T-cell (primary cell): ENCODE measurements at places on chromosomes 3 and 15. TPM values are rescaled to one million over a fixed set of nuclear protein-coding genes. Genes with fewer than 3 reads are reported as not detected.

- H3K4me1 ChIP-seq: no peaks in the 10 kb centered on the region
- H3K4me3 ChIP-seq: no peak overlapping the region
- no peak for DNase-seq
- H3K27me3 ChIP-seq: no peaks in the 10 kb centered on the region
Measured at GRCh38 chr3:160125258-160125657, 100.0 kb upstream of the C3orf80 start.

GRCh38 chr15:74060251-74060650 is 22.1 kb downstream of the GOLGA6A start:
- no peak for DNase-seq
- H3K4me1 ChIP-seq: peaks cover 7% of the 10 kb centered on the region
- H3K4me3 ChIP-seq: no peak overlapping the region
- H3K27me3 ChIP-seq: no peaks in the 10 kb centered on the region

GRCh38 chr3:138256022-138256421 is 68.9 kb downstream of the ARMC8 start:
- no peak for DNase-seq
- H3K27me3 ChIP-seq: no peaks in the 10 kb centered on the region
- peaks cover 2% of the 10 kb centered on the region for H3K36me3 ChIP-seq

DNA sequence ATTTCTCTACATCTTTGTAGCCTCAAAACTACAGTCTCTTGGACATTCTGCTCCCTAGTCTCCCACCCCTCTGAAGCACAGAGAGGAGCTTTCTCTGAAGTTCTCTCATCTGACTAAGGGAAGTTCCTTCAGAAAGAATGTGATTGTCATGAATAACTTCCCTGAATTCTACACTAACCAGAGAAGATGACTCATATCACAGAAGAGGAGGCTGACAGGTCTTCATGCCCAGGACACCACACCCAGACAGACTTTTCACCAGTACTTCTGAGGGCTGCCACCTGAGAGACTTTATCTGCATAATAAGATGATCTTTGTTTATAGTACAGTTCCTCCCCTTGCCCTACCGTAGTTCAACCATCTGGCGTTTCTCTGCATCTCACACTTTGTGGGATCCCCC is 52.8 kb downstream of the CDIN1 start:
- H3K27ac ChIP-seq: no peak overlapping the region
- no peaks in the 10 kb centered on the region for H3K4me1 ChIP-seq
- H3K4me3 ChIP-seq: no peak overlapping the region
- no peak for DNase-seq
- H3K27me3 ChIP-seq: no peaks in the 10 kb centered on the region
- no peaks in the 10 kb centered on the region for H3K36me3 ChIP-seq

GRCh38 chr15:73571346-73571745 is 61.8 kb downstream of the NPTN start:
- H3K4me3 ChIP-seq: no peak overlapping the region
- H3K4me1 ChIP-seq: no peaks in the 10 kb centered on the region
- DNase-seq: no peak
- H3K27ac ChIP-seq: no peak overlapping the region
- peaks cover 30% of the 10 kb centered on the region for H3K36me3 ChIP-seq
- H3K27me3 ChIP-seq: no peaks in the 10 kb centered on the region

- no peak overlapping the region for H3K27ac ChIP-seq
- DNase-seq: no peak
- H3K36me3 ChIP-seq: no peaks in the 10 kb centered on the region
- no peaks in the 10 kb centered on the region for H3K4me1 ChIP-seq
- H3K27me3 ChIP-seq: no peaks in the 10 kb centered on the region
Measured at GRCh38 chr15:93129702-93130488, 40.9 kb upstream of the RGMA start.

DNA sequence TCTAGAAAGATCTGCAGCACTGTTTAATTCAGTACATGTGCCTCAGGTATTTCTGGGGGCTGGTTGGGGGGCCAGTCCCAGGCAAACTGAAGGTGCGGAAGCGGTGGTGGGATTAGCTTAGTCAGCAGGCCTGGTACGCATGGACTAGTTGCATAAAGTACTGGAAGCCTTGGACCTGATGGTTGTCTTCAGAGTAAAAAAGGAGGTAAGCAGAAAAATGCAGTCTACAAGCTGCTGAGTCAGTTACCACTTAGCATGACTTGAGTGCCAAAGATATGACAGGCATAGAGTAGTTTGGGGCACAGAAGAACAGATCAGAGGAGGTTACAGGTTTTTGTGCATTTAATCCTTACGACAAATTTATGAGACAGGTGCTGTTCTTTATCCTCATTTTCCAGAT is 19.9 kb upstream of the GOLGA8J start:
- H3K27ac ChIP-seq: no peak overlapping the region
- H3K4me1 ChIP-seq: no peaks in the 10 kb centered on the region
- H3K4me3 ChIP-seq: no peak overlapping the region
- H3K27me3 ChIP-seq: no peaks in the 10 kb centered on the region
- no peaks in the 10 kb centered on the region for H3K36me3 ChIP-seq

- no peak overlapping the region for H3K27ac ChIP-seq
- no peaks in the 10 kb centered on the region for H3K36me3 ChIP-seq
- no peaks in the 10 kb centered on the region for H3K27me3 ChIP-seq
- no peak for DNase-seq
Measured at GRCh38 chr15:99124641-99125040, 19.8 kb downstream of the SYNM start.

The PODXL2 gene
- 2.0 TPM for total RNA-seq

DNA sequence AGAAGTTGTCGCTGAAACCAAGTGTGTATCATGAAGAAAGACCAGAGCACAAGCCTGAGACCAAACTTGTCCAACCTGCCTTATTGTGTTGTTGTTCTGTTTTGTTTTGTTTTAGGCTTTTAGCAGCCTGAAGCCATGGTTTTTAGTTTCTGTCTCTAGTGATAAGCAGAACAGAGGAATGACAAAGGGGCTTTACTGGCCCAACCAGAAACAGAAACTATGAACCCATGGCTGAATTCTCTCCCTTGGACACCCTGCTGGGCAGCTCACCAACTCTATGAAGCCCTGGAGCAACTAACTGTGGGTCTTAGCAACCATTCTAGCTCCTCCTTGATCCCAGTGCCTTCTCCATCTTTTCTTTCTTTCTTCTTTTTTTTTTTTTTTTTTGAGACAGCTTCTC is 30.3 kb downstream of the HCLS1 start:
- peaks cover 20% of the 10 kb centered on the region for H3K36me3 ChIP-seq
- H3K27me3 ChIP-seq: no peaks in the 10 kb centered on the region
- H3K4me3 ChIP-seq: no peak overlapping the region
- DNase-seq: no peak

The POTEB3 gene
- not detected for total RNA-seq

DNA sequence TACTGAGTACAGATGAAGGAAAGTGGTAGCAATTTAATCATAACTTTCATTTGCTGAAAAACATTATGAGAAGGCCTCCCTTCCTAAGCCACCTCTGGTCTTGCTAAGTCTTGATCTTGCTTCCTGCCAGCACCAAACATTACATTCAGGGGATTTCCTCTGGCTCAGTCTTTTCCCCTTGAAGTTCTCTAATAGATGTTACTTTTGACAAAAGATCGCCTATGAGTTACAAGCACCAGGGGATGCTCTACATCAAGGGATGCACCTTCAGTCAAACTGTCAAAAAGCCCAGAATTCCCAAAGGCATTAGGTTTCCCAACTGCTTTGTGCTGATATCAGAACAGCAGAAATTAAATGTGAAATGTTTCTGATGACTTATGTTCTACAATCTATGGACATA is 47.3 kb downstream of the AQP9 start:
- H3K4me3 ChIP-seq: no peak overlapping the region
- no peaks in the 10 kb centered on the region for H3K36me3 ChIP-seq
- H3K27me3 ChIP-seq: peaks cover 9% of the 10 kb centered on the region
- no peak overlapping the region for H3K27ac ChIP-seq
- DNase-seq: no peak
- peaks cover 3% of the 10 kb centered on the region for H3K4me1 ChIP-seq

The ACOX2 gene
- not detected for total RNA-seq

DNA sequence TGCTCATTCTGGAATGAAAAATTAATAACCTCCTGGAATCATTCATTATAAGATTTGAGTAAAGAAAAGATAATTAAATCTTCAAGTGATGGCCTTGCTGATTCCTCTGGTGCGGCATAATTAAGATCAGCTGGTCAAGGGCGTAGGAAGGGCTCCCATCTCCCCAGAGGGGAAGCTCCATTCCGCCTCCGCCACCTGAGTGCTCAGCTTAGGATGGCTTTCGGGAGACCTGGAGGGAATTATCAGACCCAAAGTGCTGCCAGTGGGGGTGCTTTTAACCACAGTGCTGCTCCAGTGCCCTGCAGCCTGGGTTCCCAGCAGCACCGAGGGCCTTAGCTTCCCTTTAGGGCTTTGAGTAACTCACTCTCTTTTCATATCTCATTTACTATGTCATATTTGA is 556.6 kb upstream of the RGMA start:
- H3K27me3 ChIP-seq: no peaks in the 10 kb centered on the region
- H3K4me3 ChIP-seq: no peak overlapping the region
- H3K36me3 ChIP-seq: no peaks in the 10 kb centered on the region
- no peak for DNase-seq

The CHRD gene
- not detected for total RNA-seq

The RTP4 gene
- 10.4 TPM for total RNA-seq

GRCh38 chr15:74050556-74051234 is 31.7 kb downstream of the GOLGA6A start:
- H3K4me3 ChIP-seq: no peak overlapping the region
- peaks cover 9% of the 10 kb centered on the region for H3K4me1 ChIP-seq
- no peaks in the 10 kb centered on the region for H3K27me3 ChIP-seq

DNA sequence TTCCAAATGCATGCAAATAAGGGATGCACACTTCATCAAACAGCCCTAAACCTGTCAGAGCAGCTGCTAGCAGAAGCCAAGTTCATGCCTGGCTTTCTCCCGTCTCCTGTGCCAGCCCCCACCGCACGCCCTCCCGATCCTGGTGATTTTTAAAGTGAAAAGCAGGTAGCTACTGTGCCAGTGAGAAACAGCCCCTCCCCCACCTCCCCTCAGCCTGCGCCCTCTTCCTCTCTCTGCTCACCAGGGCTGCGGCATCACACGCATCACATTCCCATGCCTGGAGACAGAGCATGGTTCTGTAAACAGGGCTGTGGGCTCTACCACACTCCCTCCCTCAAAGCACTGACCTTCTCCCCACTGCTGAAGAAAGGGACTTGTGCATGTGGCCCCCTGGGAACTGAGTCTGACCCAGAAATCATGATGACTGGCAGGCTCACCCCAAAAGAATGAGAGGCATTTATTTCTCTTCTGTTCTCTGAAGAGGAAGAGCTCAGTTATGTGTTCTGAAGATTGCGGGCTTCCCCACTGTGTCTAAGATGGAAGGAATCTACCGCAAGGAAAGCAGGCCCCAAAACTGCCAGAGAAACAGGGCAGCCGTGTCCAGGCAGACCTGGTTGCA is 14.5 kb upstream of the SLC6A1 start:
- DNase-seq: no peak
- peaks cover 29% of the 10 kb centered on the region for H3K27me3 ChIP-seq

The MCTP2 gene
- total RNA-seq: 22.4 TPM

- no peak for DNase-seq
- peaks cover 3% of the 10 kb centered on the region for H3K4me1 ChIP-seq
- H3K4me3 ChIP-seq: no peak overlapping the region
- no peak overlapping the region for H3K27ac ChIP-seq
- peaks cover 47% of the 10 kb centered on the region for H3K36me3 ChIP-seq
Measured at GRCh38 chr3:111603679-111604078, 8.5 kb upstream of the ZBED2 start.
